ENCODE measurements at places on chromosomes 6 and 20.
A peak's percentile ranks its signal among the peaks of the same experiment; 100 is the strongest.

DNA sequence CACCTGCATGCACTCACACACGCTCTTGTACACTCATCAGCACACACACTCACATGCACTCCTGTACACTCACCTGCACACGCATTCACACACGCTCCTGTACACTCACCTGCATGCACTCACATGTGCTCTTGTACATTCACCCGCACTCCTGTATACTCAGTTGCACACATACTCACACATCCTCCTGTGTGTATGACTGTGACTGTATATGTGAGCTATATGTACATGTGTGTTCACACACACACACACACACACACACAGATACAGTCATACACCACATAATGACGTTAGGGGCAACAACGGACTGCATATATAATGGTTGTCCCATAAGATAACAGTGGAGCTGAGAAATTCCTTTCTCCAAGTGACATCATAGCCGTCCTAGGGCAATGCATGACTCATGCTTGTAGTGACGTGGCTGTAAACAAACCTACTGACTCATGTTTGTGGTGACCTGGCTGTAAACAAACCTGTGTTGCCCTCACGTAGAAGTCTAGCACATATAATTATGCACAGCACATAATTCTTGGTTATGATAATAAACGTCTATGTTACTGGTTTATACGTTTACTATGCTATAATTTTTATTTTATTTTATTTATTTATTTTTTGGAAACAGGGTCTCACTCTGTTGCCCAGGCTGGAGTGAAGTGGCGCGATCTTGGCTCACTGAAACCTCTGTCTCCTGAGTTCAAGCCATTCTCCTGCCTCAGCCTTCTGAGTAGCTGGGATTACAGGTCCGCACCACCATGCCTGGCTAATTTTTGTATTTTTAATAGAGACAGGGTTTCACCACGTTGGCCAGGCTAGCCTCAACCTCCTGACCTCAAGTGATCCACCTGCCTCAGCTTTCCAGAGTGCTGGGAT lies 22.8 kb upstream of the TAF4 start:
- DNase-seq, result no peak

GRCh38 chr6:37696220-37696840 lies 1.4 kb downstream of the MDGA1 start:
- peak; percentile 69 for DNase-seq

- no peak for DNase-seq
These were observed 139.7 kb downstream of the PLCB1 start for GRCh38 chr20:8271727-8272126.

DNA sequence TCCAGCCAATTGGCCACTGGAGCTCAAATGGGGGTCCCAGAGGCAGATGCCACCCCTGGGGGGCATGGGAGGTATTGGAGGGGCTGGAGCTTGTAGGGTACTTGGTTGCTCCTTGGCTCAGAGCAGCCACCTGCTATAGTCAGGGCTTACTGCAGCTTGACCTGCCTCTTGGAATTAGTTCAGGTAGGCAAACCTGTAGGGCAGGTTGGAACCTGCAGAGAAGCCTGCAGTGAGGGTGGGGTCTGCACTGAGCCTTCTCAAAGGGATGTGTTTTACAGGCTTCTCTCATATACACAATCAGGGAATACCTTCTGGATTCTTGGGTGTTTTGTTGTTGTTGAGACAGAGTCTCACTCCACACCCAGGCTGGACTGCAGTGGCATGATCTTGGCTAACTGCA lies 94.2 kb upstream of the MYL9 start:
- no peak for DNase-seq

DNA sequence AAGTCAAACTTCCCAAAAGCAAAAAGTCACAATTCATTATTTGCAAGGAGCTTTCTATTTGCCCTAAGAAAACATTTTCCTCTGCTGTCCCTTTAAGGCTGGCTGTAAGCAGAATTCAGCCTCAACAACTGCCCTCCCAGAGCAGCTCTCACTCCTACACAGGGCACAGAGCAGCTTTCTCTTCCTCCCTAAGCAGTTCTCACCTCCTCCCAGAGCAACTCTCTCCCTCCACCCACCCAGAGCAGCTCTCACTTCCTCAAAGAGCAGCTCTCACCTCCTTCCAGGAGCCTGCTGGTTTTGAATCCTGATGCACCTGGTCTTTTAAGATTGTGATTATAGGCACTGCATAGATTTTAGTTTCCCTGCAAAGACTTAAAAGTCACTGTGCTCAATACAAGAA lies 120.6 kb upstream of the TMEM181 start:
- DNase-seq, result no peak

DNA sequence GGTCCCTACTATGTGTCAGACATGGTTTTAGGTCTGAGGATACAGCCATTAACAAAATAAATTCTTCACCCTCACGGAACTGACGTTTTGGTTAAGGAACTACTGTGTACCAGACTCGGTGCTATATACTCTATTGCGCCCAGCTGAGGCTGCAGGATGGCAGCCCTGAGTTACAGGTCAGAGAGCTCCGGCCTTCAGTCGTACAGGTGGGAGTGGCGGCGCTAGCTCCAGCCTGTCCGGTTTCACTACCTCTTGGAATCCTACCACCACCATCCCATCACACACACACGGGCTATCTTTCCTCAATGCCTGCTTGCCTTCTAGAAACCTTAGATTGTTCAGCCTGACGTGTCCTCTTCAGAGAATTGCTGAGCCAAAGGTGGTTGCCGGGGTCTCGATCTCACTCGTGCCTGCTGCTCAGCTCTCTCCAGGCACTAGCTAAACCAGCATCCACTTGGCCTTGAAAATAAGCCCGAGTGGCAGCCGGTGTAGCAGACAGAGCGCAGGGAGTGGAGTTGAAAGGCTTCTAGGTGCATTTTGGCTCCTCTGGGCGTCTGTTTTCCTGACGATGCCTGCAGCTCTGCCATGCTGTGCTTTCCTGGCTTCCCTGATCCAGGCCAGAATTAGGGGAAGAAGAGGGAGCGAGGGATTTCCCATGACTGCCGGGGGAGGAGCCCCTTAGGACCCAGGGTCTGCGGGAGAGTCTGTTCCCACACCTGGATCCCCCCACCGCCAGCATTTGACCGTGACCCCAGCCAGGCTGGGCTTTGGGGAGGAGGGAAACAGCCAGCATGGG lies 1.1 kb upstream of the TCF15 start:
- DNase-seq, result no peak

DNA sequence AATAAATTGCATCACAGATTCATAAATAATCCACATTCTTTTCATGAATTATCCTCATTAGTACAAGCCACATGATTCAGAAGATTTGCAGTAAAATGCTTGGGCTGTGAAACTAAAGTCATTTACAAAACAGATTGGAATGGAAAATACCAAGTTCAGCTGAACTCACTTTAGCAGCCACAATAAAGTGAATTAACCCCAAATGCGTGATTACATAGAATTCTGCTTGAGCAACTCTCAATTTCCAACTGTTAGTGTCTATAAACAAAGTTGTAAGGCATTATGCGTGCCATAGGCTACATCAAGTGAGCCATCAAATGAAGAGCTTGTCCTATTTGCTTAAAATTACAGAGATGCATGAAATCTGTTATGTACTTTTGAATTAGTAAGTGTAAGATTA lies 60.4 kb upstream of the GFRAL start:
- DNase-seq, result no peak

GRCh38 chr6:73471686-73472290 lies 10.3 kb downstream of the MTO1 start:
- DNase-seq, result no peak

GRCh38 chr20:24698189-24698588 lies 228.8 kb downstream of the SYNDIG1 start:
- DNase-seq, result no peak

DNA sequence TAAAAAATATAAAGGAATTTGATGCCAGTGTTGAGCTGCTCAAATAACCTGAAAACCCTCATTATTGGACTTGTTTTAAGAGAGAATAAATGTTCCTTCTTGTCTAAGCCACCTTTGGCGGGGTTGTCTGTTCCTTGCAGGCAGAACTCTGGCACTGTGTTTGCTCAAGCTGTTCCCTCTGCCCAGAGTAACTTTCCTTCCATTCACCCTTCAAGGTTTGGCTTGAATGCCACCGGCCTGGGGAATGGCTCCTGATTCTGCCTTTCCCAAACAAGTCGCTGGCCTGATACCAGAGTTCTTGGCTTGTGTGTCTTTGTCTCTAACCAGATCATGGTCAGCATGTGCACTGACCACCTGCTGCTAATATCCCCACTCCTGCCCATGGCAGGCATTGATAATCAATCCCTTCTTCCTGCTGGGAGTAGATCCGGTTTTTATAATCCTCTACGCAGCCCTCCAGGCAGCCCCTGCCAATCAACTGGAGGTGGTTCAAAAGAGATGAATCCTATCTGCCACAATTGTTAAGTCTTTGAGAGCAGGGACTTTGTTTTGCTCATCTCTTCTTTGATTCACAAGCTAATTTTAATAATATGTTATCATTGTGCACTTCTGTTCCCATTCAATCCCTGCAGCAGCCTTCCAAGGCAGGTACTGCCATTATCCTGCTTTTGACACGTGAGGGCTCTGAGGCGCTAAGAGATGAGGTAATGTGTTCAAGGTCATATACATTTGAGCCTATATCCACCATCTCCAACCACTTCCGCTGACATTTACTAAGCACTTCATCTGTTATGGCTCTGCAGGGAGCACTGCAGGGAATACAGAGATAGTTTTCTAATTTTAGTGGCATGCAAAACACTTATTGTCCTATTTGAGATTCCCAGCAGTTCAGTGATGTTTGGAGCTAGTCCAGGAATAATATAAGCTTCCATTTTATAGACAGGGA lies 3.1 kb upstream of the CCM2L start:
- DNase-seq, result no peak

DNA sequence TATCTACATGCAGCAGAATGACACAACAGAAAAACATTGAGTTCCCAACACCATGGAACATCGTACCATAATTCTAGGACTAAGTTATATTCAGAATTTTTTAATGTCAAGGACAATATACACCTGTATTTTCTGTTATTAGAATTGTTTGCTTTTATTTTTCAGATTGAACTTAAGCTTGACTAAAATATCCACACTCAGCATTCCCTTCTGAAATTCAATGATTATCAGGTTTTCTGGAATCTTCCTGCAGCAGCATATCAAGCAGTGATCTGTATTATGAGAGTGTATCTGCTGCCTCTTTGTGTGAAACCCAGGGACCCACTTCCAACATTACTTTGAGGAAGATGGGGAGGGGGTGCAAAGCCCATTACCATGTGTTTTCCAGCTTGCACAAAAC lies 578.6 kb upstream of the JAG1 start:
- DNase-seq, result no peak

- no peak for DNase-seq
These were observed 88.0 kb upstream of the ADGRF1 start for GRCh38 chr6:47130086-47130485.

- no peak for DNase-seq
These were observed at the start of gene C6orf132 for GRCh38 chr6:42142118-42142835. C6orf132 (minus strand) TSS chr6:42142620; CDS start chr6:42142444, 176 bp downstream.

GRCh38 chr20:16350465-16350864 lies 222.8 kb downstream of the KIF16B start:
- no peak for DNase-seq

DNA sequence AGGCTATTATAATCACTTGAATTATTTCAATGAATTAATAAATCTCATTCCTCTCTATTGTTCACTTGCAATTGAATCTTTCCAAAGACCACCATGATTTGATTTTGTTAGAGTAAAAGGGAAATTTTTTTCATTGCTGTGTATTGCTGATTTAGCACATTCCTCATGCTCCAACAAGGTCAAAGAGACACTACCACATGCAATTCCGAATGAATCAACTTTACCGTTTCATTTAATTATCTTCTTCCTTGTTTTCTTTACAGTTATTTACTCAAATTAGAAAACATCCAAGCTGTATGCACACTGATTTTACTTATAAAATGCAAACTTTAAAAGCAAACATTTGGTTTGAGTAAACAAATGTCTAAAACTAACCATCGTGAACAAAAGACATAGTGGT lies 967 bp downstream of the KIAA0408 start:
- DNase-seq, result no peak

Data from Right ventricle myocardium inferior (tissue), 1 donor.